ENCODE measurements at places on chromosomes 2 and 18.

- DNase-seq = no peak
Measured at GRCh38 chr2:100013892-100014677, 128.3 kb downstream of the AFF3 start.

- DNase-seq = peak; percentile 90
Measured at GRCh38 chr2:240560084-240560479, at the start of gene DUSP28. TSS of gene DUSP28 (plus strand) at chr2:240560357. CDS start at chr2:240560685, 328 bp downstream.

DNA sequence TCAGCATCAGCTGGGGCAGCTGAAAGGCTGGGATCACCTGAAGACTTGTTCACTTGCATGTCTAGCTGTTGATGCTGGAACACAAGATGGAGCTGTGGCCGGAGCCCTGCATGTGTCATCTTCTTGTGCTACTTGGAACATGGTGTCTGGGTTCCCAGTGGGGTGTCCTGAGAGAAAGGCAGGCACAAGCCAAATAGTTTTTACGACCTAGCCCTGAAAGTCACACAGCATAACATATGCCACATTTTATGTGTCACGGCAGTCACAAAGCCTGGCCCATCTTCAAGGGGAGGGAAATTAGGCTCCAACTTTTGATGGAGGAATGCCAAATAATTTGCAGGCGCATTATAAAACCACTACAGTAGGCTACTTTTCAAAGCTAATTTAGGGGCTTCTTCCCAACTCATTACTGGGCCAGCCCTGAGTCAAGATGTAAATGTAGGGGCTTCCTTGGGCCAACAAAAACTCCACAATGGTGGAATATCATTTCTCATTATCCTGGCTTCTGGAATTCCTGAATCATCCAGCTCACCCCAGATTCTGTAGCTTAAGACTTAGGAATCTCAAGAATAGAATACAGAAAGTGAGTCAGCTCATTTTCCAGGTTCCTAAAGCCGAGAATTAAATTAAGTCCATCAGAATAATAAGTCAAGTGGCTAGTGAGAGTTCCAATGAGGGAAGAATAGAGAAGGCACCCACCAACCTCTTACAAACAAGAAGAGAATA, 543.0 kb downstream of the TNS1 start:
- no peak for DNase-seq

DNA sequence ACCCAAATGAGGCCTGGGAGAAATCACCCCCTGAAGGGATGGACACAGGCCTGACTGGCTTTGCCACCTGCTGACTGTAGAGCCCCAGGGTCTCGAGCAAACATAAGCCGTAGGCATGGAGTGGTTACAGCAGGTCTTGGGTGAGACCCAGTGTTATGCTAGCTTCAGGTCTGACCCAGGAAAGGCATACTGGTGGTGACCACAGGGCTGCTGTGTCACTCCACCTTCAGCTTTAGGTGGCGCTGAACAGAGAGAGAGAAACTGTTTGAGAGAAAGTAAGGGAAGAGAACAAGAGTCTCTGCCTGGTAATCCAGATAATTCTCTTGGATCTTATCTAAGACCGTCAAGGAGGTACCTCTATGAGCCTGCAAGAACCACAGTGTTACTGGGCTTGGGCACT, 1544.2 kb upstream of the TMEFF2 start:
- no peak for DNase-seq

- no peak for DNase-seq
Measured at GRCh38 chr18:75840131-75840530, 412.6 kb upstream of the SMIM21 start.

DNA sequence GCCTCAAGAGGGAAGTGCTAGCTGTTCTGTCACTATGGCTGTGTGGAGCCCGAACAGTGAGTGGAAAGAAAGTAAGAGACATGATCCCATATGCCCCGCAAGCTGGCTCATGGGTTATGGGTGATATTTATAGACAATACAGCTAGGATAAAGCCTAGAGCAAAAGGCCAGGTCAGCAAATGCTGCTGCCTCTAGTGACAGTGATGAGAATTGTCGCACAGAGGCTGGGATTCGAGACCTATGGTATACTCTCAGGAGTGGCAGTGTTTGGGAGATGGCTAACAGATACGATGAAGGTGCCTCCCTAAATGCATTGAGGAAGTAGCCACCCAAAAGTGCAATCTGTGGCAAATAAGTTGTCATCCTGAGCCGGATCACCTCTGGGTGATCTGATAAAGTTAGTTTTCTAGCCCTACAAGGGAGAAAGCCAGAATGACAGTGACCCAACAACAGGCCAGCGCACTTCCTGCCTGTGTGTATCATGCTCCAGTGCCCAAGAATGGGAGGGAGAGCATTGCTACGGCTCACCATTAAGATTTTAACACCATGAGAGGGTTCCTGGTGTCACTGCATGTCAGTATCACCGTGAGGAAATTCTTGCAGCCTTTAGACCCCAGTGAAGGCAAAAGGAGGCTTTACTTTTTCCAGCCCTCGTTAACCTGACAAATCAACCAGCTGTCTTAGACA, 92.2 kb upstream of the TGFA start:
- DNase-seq = no peak

DNA sequence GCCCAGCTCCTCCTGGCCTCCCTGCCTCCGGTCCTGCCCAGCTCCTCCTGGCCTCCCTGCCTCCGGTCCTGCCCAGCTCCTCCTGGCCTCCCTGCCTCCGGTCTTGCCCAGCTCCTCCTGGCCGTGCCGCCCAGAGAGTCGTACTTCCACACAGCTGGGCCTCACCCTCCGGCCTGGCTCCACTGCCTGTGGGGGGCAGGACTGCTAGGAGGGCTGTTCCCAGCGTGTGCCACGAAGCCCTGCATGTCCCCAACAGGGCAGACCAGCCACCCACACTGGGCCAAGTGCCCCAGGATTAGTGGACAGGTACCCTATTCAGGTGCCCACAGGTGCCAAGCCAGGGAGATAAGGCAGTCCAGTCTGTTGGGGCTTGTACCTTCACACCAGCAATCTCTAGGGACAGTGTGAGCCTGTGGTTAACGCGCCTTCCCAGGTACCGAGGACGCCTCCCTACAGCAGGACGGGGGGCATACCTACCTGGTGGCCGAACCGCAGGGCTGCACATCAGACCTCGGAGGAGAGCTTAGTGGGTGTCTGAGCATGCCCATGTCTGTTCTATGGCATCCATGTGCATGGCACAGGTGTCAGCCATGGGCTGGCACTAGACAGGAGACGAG, 5.3 kb downstream of the GPC1 start:
- DNase-seq = no peak

GRCh38 chr2:192126426-192126825, 68.3 kb downstream of the TMEFF2 start:
- DNase-seq = no peak
